Activated CD8-positive, alpha-beta memory T cell treated with anti-CD3 and anti-CD28 coated beads for 4 hours (primary cell): ENCODE measurements at places on chromosomes 11 and 22.

GRCh38 chr11:106063009-106063408 is 14.1 kb downstream of the KBTBD3 start:
- no peak for DNase-seq

DNA sequence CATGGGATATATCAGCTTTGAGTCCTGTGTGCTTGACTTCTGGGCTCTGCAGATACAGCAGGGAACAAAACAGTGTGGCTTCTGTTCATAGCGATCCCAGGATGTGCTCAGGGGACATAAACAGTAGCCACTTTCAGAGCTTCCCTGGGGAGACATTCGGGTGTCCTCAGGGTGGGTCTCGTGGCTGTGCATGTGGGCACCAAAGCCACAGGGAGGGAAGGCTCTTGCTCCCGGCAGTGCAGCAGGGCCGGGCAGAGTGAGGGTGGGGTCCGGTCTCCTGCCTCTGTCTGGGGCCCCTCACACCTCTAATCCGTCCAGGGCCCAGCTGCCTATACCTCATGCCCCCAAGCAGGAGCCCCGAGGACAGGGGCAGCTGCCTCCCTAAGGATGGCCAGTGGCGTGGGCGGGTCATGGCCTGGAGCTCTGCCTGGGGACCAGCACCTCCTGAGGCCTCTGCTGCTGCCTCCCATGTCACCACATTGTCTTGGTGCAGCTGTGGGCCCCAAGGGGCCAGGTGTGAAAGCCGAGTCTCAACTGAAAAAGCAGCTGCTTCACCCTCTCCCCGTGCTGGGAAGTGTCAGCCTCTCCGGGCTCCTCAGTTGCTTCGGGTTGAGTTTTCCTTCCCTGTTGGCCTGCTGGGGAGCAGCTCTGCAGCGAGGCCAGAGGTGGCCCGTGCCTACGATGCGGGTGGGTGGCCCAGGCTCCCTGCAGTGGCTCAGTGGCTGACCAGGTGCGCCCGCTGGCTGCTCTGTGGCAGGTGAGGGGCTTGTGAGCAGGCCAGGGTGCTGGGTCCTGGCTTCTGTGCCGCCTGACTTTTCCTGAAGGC is 3.8 kb downstream of the TPCN2 start:
- no peak for DNase-seq

DNA sequence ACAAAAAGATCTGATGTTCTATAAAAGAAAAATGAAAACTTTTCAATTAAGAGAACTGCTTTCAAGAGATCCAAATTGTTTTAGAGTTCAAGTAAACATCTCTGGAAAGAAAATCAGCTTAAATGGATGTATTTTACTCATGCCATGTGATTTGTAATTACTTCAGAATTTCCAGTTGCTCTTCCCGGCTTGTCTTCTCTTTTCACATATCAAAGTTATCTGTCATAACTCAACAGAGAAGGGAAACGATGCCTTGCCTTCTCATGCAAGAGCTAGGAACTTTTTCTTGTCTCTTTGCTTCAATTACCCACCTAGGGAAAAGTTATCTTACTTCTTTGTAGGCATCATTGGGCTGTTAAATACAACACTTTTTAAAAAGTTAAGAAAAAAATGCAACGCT is 255.2 kb upstream of the POU2AF2 start:
- no peak for DNase-seq

DNA sequence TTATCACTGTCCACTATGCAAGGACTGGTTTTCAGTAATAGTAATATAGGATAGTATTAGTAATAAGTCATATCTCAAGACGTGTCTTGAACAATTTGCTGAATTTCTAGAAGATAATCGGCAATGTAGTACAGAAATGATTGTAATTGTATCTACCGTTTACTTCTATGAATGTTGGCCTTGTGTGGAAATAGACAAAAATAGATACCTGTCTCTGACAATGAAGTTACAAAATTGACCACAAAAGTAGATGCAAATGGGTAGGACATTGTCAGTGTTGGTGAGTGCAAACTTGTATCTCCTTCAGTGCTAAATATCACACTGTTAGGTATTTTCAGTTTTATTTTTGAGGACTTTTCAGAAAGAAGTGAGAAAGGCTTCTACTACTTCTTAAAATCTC is 43.1 kb downstream of the SVIP start:
- no peak for DNase-seq

- DNase-seq, result no peak
Observed at GRCh38 chr11:118529584-118530175, 1.3 kb upstream of the TMEM25 start.

DNA sequence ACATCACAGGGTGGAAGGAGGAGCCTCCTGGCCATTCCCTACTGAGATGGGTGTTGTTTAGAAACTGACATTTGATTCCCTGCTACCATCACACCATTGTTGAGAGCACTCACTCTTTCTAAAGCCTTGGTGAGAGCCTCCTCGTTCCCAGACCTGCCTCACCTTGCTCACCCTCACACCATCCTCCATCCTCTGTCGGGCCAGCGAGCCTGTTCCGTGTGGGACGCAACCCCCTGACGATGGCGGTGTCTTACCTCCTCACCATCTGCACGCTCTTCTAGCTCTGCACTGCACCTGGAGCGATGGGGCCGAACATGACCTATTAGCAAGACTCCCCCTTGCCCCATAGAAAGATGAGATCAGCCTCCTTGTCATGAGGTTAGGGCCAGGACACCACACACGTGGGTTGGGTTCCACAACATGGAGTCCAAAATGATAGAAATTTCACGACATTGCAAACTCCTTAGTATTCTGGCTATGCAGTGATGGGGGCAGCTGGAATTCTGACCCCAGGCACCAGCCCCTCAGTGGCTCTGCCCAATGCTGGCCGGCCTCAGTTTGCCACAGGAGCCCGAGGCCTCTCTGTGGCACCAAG is 1017.9 kb downstream of the TBC1D22A start:
- DNase-seq, result no peak

DNA sequence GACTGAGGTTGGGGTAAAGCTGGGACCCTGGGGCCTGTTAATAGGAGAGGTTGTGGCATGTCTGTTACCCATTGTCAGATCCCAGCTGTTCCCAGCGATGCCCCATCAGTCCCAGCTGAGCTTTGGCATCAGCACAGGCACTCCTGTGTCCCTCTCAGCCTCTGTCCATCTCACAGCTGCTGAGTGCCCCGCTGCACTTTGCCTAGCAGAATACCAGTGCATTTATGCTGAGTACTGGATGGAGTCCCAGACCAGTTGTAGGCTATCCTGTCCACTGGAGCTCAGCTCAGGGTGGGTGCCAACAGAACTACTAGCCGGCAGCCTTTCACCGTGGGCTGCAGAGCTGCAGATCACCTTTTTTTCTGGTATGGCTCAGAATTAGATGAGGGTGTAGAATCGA is 9.9 kb downstream of the FXYD6 start:
- no peak for DNase-seq

DNA sequence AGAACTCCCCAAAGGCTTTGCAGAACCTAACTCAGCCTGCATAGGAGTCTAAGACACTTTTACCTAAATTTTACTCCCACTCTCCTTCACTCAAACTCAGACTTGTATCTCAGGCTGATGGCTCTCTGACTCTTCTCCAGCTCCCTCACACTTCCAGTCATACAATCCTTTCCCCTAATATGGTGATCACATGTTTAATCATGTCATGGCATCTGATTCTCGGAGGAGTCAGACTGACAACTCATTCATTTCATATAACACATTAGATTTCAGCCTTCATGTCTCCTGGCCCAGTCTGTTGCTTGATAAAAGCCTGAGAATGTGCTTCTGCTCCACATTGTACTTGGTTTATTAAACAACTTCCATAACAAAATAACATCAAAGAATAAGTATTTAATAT is 1503.9 kb upstream of the TENM4 start:
- no peak for DNase-seq

DNA sequence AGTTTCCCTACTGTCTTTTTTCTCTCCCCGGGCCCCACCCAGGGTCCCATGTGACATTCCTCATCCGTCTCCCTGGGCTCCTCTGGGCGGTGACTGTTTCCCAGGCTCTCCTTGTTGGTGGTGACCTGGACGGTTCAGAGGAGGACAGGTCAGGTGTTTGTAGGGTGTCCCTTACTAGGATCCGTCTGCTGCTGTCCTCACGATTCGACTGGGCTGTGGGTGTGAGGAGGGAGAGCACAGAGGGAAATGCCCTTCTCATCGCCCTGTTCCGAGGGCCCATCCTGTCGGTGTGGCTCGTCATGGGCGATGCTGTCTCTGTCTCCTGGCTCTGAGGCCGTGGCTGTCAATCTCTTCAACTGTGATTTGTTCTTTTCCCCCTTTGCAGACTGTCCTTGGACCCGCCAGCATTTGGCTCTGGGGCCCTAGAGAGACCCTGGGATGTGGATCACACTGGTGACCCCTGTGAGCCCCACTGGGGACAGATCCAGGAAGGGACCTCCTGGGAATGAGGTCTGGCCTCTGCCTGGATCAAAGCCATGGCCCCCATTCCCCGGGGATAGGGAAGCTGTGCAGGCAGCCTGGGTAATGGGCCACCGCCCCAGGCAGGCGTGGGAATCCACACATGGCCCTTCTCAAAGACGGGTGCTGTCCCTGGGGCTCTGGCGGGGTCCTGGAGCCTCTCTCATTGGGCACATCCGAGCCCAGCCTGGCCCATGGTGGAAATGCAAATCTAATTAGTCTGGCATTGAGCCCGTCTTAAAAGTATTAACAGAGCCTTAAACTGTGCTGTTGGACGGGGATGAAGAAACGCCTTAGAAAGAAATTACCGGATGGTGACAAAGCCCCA is 46.8 kb upstream of the KCNQ1OT1 start:
- no peak for DNase-seq
